ENCODE measurements at places on chromosomes 12 and 14. TPM values are rescaled to one million over a fixed set of nuclear protein-coding genes. Genes with fewer than 3 reads are reported as not detected.

The TTC5 gene
- total RNA-seq, result 17.1 TPM

The CCDC196 gene
- not detected for total RNA-seq

The ACRBP gene
- 0.26 TPM for total RNA-seq

The RNASE1 gene
- 1.6 TPM for total RNA-seq

The CLEC14A gene
- 0.33 TPM for total RNA-seq

The LTB4R gene
- 2.7 TPM for total RNA-seq

The RIPK3 gene
- total RNA-seq, result not detected

The AQP6 gene
- total RNA-seq, result 0.20 TPM

The DCN gene
- total RNA-seq, result 72.0 TPM

The DNAJC22 gene
- total RNA-seq, result 2.1 TPM

The IFI27 gene
- 10.9 TPM for total RNA-seq

The TTC6 gene
- total RNA-seq, result not detected

The HOXC13 gene
- not detected for total RNA-seq

The AQP5 gene
- 0.52 TPM for total RNA-seq

The CLEC4C gene
- total RNA-seq, result not detected

The ACSS3 gene
- total RNA-seq, result 18.0 TPM

The A2M gene
- 4.2 TPM for total RNA-seq

The ESR2 gene
- total RNA-seq, result 0.33 TPM

The FKBP11 gene
- 45.0 TPM for total RNA-seq

The ADAMTS20 gene
- not detected for total RNA-seq

Data from smooth muscle cell of the pulmonary artery (primary cell).